ENCODE measurements at places on chromosomes 2 and 18. TPM values are rescaled to one million over a fixed set of nuclear protein-coding genes. Genes with fewer than 3 reads are reported as not detected.

DNA sequence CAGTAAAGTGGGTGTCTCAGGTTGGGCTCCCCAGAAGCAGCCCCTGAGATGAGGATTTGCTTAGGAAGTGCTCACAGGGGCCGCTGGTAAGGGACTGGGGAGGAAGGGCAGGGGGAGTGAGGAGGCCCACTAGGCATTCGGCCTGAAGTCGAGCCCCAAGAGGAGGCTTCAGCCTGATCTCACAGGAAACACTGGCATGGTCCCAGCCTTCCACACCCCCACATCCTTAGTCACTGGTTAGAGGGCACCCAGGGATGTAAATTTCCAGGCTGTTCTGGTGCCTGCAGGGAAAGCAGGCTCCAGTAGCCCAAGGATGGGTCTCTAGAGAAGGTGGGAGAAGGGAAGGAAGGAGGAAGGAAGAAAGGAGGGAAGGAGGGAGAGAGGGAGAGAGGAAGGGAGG, 22.4 kb upstream of the KCNK3 start:
- H3K4me3 ChIP-seq: no peak overlapping the region
- DNase-seq: no peak
- H3K27ac ChIP-seq: no peak overlapping the region
- H3K36me3 ChIP-seq: no peaks in the 10 kb centered on the region
- H3K27me3 ChIP-seq: no peaks in the 10 kb centered on the region

- DNase-seq: no peak
- H3K27ac ChIP-seq: no peak overlapping the region
- H3K4me3 ChIP-seq: no peak overlapping the region
- H3K4me1 ChIP-seq: no peaks in the 10 kb centered on the region
- H3K27me3 ChIP-seq: no peaks in the 10 kb centered on the region
These were observed 96.8 kb upstream of the THUMPD2 start for GRCh38 chr2:39875914-39876267.

- peaks cover 5% of the 10 kb centered on the region for H3K4me1 ChIP-seq
- DNase-seq: no peak
- no peak overlapping the region for H3K27ac ChIP-seq
- no peaks in the 10 kb centered on the region for H3K36me3 ChIP-seq
- no peaks in the 10 kb centered on the region for H3K27me3 ChIP-seq
- no peak overlapping the region for H3K4me3 ChIP-seq
These were observed 55.1 kb downstream of the LIMS1 start for GRCh38 chr2:108589372-108589771.

CCNT2 gene
- 36.8 TPM for total RNA-seq

TTC39C gene
- total RNA-seq: 57.4 TPM

NDUFV2 gene
- 324 TPM for total RNA-seq

- DNase-seq: no peak
- no peaks in the 10 kb centered on the region for H3K36me3 ChIP-seq
- H3K27me3 ChIP-seq: no peaks in the 10 kb centered on the region
- H3K4me1 ChIP-seq: no peaks in the 10 kb centered on the region
- no peak overlapping the region for H3K4me3 ChIP-seq
- no peak overlapping the region for H3K27ac ChIP-seq
These were observed 235.8 kb downstream of the RBM43 start for GRCh38 chr2:151025816-151026215.

DNA sequence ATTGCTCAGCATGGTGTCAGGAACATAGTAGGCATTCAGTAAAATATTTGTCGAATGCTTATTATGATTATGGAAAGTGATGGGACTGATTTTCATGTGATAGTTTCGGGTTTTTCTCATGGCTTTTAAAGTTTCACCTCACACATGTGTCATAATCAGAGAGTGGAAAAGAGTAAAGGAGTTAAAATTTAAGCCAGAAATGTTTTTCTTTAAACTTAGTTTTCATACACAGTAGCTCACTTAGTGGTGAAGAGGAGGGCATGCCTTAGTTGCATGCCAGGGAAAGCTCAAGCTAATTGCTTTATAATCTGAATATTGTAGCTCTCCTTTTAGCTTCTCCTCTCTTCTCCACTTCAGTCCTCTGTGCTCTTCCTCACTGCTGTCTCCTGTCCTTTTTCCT, 38.0 kb downstream of the EHBP1 start:
- H3K36me3 ChIP-seq: no peaks in the 10 kb centered on the region
- no peaks in the 10 kb centered on the region for H3K4me1 ChIP-seq
- no peaks in the 10 kb centered on the region for H3K27me3 ChIP-seq
- DNase-seq: no peak
- H3K4me3 ChIP-seq: no peak overlapping the region

- H3K4me3 ChIP-seq: no peak overlapping the region
- H3K4me1 ChIP-seq: peaks cover 11% of the 10 kb centered on the region
- peaks cover 48% of the 10 kb centered on the region for H3K27me3 ChIP-seq
- DNase-seq: no peak
These were observed 369 bp downstream of the CDK5R2 start for GRCh38 chr2:218959761-218960308.

- peak overlapping the region; percentile 85 for H3K27ac ChIP-seq
- peak overlapping the region; percentile 91 for H3K4me3 ChIP-seq
- no peaks in the 10 kb centered on the region for H3K27me3 ChIP-seq
- no peaks in the 10 kb centered on the region for H3K36me3 ChIP-seq
- DNase-seq: no peak
These were observed 869 bp downstream of the USP40 start for GRCh38 chr2:233565685-233566140.

DNA sequence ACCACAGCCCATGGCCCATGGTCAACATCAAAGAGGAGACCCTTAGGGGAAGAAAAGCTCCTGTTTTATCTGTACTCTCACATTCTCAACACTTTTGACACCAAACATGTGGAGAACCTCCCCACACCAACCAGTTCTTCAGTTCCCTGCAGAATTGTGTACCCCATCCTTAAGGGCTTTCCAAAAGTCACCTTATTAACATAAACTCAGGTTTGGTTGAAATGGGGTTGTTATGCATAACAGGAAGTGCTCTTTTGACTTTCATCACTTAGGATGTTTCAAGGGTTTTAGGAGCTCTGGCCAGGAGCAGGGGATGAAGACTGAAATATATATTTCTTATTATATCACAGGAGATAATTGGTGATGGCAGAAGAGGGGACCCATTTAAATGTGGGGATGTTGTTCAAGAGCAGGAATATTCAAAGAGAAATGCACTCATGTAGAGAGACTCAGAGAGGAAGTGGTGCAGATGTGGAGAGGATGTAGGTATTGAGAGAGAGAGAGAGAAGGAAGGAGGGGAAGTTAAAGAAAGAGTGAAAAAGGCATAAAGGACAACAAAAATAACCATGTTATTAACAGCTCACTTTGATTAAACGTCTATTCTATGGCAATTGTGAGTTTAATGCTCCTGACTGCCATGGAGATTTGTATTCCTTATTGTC, 35.2 kb downstream of the SP140L start:
- DNase-seq: no peak
- peaks cover 17% of the 10 kb centered on the region for H3K4me1 ChIP-seq
- H3K27ac ChIP-seq: no peak overlapping the region
- H3K4me3 ChIP-seq: no peak overlapping the region
- H3K27me3 ChIP-seq: no peaks in the 10 kb centered on the region
- H3K36me3 ChIP-seq: peaks cover 18% of the 10 kb centered on the region

PPP3R1 gene
- 86.1 TPM for total RNA-seq

DNA sequence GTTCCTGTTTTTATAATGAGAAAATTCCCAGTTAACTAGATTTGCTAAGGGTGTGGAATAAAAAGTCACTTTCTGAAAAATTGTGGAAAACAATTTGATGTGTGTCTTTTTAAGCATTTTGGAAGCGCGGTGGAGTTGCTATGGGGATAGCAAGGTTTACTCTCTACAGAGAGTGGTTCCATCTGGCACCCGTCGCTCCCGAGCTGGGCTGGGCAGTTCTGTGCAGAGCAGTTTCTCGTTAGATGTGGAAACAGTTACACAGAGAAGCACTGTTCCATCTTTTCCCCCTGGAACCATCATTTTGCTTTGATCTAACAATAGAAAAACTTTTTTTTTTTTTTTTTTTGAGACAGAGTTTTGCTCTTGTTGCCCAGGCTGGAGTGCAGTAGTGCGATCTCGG, 17.4 kb downstream of the LDLRAD4 start:
- H3K4me1 ChIP-seq: no peaks in the 10 kb centered on the region
- no peak overlapping the region for H3K27ac ChIP-seq
- no peak for DNase-seq
- H3K27me3 ChIP-seq: no peaks in the 10 kb centered on the region
- no peaks in the 10 kb centered on the region for H3K36me3 ChIP-seq
- no peak overlapping the region for H3K4me3 ChIP-seq

DNA sequence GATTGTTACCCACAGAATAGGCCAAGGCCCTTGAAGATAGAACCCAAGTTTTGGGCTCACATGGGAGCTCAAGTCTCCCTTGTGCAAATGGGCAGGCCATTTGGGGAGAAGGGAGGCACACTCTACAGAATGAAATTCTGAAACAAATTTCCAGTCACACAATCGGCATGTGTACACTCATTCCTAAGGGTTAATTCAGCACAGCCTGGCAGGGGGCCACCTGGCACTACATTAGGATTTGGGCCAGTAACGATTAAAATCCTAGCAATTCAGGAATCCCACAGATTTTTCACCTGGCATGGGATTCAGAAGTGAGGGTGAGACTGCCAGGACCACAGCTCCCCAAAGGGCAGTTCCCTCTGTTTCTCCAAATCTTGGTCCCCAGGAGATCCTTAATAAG, 46.4 kb downstream of the BMP10 start:
- no peak overlapping the region for H3K27ac ChIP-seq
- H3K4me1 ChIP-seq: peaks cover 21% of the 10 kb centered on the region
- no peaks in the 10 kb centered on the region for H3K27me3 ChIP-seq
- DNase-seq: no peak

DNA sequence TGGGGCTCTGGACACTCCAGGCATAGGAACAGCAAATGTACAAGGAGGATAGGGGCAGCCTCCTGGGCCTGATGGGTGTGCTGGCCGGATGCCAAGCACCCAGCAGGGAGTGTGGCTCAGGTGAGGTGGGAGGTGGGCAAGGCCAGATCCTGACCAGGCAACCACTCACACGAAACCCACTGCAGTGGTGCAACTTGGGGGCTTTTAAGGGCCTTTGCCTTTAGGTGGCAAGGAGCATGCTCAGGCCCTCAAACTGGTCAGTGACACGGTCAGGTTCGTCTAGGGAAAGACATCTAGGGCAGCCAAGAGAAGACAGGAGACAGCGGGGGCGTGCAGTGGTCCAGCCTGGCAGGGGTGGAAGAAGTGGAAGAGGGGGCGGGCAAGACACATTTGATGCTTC, 18.4 kb upstream of the TEX51 start:
- no peak overlapping the region for H3K27ac ChIP-seq
- H3K27me3 ChIP-seq: no peaks in the 10 kb centered on the region
- H3K4me1 ChIP-seq: no peaks in the 10 kb centered on the region
- no peak for DNase-seq
- H3K4me3 ChIP-seq: no peak overlapping the region
- H3K36me3 ChIP-seq: no peaks in the 10 kb centered on the region

DNA sequence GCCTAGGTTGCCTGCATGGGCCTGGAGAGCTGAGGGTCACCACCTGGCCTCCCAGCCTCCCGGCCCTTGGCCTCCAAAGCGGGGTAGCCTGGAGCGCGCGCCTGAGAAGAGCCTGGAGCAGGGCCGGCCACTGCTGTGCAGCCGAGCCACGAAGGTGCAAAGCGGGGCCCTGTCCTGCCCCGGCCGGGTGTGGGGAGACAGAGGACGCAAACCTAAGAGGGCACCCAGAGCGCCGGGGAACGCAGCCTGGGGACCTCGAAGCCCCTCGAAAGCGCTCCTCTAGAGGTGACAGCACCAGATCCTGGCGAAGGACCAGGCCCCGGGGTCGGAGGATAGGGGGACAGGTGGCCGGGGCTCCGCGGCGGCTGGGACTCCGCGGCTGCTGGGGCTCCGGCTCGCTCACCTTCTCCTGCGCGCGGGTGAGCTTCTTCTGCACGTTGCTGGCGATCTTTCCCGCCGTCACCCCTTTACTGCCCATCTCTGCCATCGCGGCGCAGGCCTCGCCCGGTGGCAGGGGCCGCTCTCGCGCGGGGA, 430 bp downstream of the BIN1 start:
- H3K36me3 ChIP-seq: no peaks in the 10 kb centered on the region
- H3K4me3 ChIP-seq: peak overlapping the region; percentile 43
- no peak for DNase-seq
- peaks cover 13% of the 10 kb centered on the region for H3K4me1 ChIP-seq
- no peak overlapping the region for H3K27ac ChIP-seq
- H3K27me3 ChIP-seq: peaks cover 4% of the 10 kb centered on the region

EPHA4 gene
- 7.8 TPM for total RNA-seq

GRCh38 chr2:23500836-23501235, 115.9 kb downstream of the KLHL29 start:
- no peaks in the 10 kb centered on the region for H3K36me3 ChIP-seq
- H3K27me3 ChIP-seq: no peaks in the 10 kb centered on the region
- no peak overlapping the region for H3K27ac ChIP-seq
- no peak for DNase-seq
- H3K4me3 ChIP-seq: no peak overlapping the region

DNA sequence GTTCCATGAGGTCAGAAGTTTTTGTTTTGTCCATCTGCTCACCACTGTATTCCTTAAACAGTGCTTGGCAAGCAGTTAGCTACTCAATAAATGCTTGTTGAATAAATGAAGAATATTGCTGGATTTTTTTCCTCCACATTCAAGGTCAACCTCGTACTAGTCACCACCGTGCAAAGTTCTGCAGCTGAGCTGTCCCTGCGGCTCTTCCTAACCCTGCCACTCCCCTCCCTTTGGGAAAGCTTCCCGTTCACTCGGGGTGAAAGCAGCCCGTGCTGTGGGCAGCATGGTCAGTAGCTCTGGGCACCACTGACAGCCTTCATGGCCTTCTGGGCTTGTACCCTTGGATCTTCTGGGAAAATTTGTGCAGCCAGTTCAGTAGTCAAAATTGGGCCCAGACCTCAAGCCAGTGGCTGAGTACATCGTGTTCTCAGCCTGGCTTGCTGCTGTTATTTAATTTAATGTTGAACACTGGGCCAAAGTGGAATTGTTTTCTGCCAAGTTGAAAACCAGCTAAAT, 469.3 kb upstream of the RAB12 start:
- H3K27ac ChIP-seq: no peak overlapping the region
- DNase-seq: no peak
- H3K36me3 ChIP-seq: no peaks in the 10 kb centered on the region

DNA sequence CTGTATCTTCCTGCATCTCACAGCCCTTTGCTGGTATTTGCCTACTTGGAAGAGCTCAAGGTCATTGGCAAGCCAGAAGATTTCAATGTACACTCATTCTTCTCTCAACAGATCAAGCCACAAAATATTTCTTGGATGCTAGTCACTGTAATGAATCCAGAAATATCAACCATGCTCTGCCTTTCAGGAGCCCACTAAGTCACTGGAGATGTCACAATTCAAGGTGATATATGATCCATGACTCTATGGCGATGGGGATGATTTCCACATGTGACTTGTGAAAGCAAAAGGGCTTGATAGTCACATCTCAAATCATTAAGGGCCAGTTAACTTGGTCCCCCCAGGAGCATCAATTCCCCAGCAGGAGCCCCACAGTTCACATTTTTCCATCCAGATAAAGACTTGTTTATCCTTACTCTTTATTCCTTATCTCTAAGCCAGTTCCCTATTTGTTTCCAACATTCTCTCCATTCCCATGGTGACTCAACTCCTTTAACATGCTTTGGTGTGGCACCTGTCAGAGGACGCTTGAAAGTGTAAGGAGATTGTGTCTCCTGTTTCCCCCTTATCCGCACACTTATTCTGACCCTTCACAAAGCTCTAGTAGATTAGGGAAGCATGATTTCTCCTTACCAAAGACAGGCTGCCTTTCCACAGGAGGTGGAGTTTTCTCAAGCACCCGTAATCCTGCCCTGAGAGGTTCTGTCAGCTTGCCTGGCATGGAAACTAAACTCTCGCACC, 15.8 kb downstream of the PKDCC start:
- H3K27me3 ChIP-seq: peaks cover 5% of the 10 kb centered on the region
- H3K4me1 ChIP-seq: no peaks in the 10 kb centered on the region
- no peak for DNase-seq
- no peak overlapping the region for H3K27ac ChIP-seq

GRCh38 chr2:148802448-148803220, 72.4 kb upstream of the KIF5C start:
- no peak overlapping the region for H3K4me3 ChIP-seq
- no peak overlapping the region for H3K27ac ChIP-seq
- H3K27me3 ChIP-seq: no peaks in the 10 kb centered on the region
- no peaks in the 10 kb centered on the region for H3K4me1 ChIP-seq
- no peaks in the 10 kb centered on the region for H3K36me3 ChIP-seq

Measured in CD8-positive, alpha-beta memory T cell (primary cell).